ENCODE measurements at places on chromosomes 12 and 14. TPM values are rescaled to one million over a fixed set of nuclear protein-coding genes. Genes with fewer than 3 reads are reported as not detected.

Gene SELPLG
- polyA plus RNA-seq, result 1.8 TPM

Gene SPX
- 17.1 TPM for polyA plus RNA-seq

Gene TBX3
- 66.5 TPM for polyA plus RNA-seq

- no peak for DNase-seq
These were observed 100.0 kb downstream of the ARF6 start for GRCh38 chr14:49992901-49993339.

DNA sequence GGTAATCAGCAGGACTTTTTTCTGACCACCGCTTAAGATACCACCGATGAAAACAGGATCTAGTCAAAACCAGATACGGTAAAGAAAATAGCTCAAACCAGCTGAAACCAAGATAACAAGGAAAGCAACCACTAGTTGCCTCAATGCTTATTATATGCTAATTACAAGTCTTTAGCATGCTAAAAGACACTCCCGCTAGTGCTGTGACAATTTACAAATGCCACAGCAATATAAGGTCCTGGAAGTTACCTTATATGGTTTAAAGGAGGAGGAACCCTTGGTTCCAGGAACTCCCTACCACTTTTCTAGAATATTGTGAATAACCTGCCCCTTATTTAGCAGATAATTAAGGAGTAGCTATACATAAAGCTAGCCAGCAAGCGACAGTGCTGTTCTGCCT, 976.4 kb upstream of the SEL1L start:
- DNase-seq, result no peak

- no peak for DNase-seq
These were observed 19.4 kb downstream of the PPP2R5C start for GRCh38 chr14:101780887-101781239.

- no peak for DNase-seq
These were observed 743.5 kb downstream of the DIO2 start for GRCh38 chr14:79467835-79468234.

DNA sequence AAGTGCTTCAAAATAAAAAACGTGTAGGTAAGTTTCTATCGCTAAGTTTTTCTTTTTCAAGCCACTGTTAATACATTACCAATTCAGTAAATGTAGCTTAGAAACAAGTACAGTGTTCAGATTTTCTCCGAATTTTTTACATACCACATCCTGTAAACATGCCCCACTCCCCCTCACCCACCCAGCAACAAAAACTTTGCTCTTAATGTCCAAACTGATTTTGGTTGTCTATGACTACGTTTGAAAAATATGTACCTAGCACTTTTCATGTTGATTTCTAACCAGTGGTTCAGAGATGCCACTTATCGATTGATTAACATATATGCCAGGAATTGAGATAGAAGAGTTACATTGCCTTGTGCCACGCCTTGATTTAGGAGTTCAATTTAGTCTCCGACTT, 663 bp upstream of the LIN7A start:
- peak; percentile 10 for DNase-seq

DNA sequence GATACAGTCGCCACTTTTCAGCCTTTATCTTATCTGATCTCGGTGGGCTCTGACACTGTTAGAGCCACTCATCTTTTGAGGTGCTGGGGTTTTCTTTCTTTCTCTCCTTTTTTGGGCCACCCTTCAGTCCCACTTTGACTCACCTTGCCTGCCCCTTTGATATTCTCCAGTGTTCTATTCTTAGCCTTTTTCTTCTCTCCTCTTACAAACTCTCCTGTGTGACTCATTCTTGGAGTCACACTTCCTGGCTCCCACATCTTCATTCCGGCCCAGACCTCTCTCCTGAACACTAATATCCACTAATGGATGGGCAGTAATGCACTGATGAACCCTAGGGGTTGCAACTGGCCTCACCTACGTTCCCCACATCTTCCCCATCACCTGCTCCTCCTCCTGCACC, 2.2 kb upstream of the DCD start:
- no peak for DNase-seq

GRCh38 chr14:39266525-39266870, 32.8 kb downstream of the MIA2 start:
- peak; percentile 65 for DNase-seq

DNA sequence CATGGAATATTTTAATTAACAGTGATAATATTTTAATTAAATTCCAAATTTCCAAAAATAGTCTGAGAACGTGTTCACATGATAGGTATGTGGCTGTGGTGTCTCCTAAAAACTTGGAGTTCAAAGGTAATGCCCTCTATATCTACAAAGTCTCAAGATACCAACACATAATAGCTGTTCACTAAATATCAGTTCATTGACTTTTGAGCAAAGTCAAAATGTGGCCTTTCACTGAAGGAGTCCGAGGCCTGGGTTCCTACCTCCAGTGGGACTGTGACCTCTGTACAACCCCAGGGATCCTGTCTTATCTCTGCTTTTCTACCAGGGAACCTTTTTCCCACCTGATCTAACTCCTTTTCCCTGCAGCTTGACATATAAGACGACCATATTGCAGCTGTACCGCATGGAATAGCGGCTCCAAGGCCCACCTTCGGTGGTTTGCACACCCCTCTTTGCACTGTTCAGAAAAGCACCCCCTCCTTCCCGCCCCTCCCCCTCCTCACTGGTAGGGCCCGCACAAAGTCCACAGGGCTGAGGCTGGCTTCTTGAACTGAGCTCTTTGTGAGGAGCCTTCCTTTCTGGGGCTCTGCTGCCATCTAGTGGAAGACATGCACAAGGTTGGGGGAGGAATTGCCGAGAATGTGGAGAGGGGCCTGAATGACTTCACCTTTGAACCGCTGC, 3.1 kb downstream of the CCND2 start:
- DNase-seq, result peak; percentile 92

- no peak for DNase-seq
These were observed 206.4 kb downstream of the ERC1 start for GRCh38 chr12:1197264-1198018.

- no peak for DNase-seq
These were observed 107.8 kb upstream of the GRIP1 start for GRCh38 chr12:66786531-66787308.

DNA sequence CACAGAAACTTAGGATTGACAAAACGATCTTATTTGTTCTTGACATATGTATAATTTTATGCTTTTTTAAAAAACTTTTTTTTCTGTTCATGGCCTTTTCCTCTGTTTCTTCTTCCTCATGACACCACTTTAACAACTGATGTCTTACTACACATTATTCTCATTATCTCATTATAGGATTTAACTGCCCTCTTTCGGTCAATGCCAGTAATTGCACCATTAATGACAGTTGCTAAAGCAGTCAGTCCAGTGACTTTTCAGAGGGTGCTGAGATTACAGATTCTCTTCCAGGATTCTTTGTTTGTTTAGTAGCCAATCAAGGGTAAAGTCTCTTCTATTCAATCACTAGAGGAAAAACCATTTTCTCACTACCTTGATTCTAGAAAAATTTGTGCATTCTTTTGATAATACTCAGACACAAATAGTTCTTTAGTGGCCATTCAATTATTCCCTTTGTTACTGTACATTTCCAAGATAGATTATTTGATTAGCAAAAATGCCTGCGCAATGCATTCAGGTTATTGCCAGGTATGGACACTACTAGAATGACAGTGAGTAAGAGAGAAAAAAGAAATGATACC, 50.1 kb downstream of the KLRG1 start:
- no peak for DNase-seq

DNA sequence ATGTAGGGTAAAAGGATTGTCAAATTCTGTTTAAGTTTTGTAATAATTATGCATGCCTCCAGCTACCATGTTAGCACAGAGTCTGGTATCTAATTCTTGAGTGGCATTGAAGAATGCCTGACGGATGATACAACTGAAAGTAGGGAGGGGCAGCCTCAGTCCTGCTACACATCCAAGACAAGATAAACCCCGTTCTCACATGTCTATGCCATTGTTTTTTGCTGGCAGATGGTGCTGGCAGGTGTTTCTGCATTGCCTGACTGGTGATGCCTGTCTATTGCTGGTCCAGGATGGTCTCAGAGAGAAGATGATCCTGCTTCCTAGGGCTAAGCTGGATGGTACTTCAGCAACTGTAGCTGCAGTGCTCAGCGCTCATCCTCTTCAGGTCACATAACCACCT, 245.8 kb upstream of the NAV3 start:
- DNase-seq, result no peak
